Bone marrow (tissue), 2 donors: ENCODE measurements at places on chromosomes 6 and 20.
A peak's percentile ranks its signal among the peaks of the same experiment; 100 is the strongest.

DNA sequence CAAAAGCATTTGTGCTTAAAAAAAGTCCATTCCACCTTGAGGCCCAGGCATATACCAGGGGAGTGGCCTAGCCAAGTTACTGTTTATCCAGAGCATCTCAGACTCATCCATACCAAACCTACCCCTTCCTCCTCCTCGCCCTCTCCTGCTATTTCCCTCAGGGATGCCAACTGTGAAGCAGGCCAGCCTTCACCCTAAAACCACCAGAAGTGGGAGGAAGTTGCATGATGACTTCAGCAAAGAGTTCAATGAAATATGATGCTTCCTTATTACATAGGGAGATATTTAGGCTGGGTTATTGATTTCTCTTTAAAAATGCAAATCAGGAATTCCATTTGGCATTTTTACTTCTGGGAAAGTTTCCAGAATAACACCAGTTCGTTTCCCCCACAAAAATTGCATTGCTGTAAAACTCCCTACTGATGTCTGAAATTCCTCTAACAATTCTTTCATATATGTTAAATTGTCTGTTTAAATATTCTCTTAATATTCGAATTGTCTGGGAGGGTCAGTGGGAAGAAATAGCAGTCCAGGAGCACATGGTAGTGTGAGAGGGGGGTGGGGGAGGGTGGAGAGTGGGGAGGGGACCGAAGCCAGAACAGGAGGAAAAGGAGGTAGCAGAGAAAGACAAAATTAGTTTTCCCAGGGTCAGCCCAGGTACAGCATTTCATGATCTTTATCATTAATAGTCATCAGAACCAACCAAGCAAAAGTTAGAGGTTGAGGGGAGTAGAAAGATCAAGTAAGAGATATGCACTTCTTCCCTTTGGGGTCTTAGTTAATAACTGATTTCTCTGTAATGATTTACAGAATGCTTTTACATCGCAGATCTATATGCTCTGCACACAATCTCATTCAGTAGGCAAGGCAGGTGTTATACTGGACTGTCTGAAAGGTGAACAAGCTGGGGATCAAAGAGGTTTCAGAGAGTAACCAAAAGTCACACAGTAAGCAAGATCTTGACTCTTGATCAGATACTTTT lies 1.7 kb upstream of the TCP11 start:
- no peak for DNase-seq

GRCh38 chr6:31911826-31912585 lies 10.1 kb upstream of the ZBTB12 start:
- no peak for DNase-seq

DNA sequence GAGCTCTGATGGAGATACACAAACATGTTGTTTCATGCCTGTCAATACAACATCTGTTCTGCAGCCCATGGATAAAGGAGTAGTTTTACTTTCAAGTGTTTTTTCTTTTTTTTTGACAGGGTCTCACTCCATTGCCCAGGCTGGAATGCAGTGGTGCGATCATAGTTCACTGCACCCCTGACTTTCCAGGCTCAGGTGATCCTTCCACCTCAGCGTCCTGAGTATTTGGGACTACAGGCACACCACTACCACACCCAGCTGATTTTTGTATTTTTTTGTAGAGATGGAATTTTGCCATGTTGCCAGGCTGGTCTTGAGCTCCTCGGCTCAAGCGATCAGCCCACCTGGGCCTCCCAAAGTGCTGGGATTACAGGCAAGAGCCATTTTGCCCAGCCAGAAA lies 97.0 kb downstream of the SMAP1 start:
- no peak for DNase-seq

- DNase-seq, result no peak
These were observed 15.6 kb downstream of the RRBP1 start for GRCh38 chr20:17666481-17666880.

DNA sequence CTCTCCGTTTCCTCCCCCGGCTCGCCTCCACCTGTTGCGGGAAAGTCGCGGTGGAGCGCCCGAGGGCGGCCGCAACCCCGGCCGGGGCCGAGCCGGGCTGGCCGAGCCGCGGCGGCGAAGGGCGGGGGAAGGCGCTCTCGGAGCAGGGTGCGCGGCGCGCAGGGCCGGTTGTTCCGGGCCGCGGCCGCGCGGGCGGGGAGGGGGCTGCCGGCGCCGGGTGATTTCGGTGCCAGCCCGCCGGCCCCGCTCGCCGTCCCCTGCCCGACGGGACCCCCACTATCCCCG lies 235 bp downstream of the MAP7 start:
- DNase-seq, result peak; percentile 36

DNA sequence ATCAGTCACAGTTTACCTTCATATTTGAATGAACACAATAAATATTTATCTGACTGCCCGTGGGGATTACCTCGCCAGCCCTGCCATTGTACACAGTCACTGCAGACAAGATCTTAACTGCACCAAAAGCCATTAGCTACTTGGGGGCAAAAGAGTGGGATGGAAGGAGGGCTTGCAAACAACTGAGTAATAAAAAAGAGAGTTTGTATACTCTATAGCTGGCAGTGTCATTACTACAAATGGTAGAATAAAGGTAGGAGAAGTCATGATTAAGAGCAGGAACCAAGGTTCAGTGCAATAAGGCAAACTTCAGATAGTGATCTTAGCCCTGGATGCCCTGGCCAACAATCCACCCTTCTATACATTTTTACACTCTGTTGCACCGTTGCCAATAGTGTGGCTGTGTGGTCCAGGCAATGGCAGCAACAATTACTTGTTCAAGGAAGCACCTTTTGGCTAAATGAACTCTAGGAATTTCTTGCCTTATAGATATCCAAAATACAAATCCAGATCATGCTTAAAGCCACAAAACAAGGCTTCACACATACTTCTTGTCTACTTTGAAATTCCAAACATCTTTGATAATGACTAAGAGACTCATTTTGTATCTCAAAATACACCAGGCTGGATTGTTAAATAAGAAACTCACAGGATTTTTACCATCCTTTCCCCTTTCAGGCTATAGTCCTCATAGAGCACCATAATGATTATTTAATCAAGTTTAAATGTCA lies 955.4 kb upstream of the ADGRB3 start:
- no peak for DNase-seq

GRCh38 chr6:161575523-161576254 lies 301.8 kb upstream of the AGPAT4 start:
- no peak for DNase-seq

- DNase-seq, result no peak
These were observed 85.4 kb upstream of the OGFRL1 start for GRCh38 chr6:71203206-71203605.
